NCI-H69 (cell line): ENCODE measurements at places on chromosomes 3 and 15.

DNA sequence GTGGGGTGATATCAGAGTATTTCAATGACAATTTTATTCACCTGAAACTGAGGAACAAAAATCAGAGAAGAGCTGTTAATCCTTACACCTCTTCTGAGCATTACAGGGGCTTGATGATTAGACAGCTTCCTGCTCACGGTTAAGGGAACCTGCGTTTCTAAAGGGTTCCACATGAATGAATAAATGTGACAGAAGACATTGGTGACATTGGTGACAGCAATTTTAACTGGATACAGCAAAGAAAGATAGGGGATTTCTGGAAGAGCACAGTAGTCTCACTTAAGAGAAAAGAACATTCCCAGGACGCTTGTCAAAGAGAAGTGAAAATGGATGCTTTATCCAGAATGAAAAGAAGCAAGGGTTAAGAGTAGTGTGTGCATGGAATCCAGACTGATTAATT is 235.9 kb upstream of the CNTN3 start:
- no peak for DNase-seq

DNA sequence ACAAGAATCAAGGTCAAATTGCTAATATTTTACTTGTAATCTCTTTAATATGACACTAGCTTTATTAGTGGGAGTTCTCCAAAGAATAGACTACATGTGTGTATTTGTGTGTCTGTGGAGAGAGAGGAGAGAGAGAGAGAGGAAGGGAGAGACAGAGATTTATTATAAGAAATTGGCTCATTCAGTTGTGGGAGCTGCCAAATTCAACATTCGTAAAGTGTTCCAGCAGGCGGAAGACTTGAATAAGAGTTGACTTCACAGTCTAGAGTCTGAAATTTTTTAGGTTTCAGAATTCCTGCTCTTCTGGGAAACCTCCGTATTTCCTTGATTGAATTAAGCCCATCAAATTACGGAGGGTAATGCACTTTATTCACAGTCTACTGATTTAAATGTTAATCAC is 4.7 kb upstream of the CLDN1 start:
- no peak for DNase-seq

- DNase-seq: peak; percentile 22
These were observed 101.9 kb upstream of the ICE2 start for GRCh38 chr15:60580650-60581376.

DNA sequence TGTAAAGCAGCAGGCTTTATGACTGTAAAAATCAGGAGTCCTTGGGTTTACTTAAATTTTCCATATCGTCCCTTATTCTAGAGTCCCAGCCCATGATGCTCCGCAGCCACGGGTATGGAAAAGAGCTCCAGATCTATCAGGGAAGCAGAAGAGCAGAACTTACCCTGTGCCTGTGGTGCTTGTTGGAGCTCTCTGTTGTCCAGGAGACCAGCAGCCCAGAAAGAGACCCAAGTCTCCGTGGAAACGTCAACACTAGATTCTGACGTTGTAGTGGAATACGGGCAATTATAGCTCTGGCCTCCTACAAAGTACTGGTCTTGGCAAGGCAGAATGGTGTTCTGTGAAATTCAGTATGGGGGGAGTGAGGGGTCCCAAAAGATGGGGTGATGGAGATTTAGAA is 2.0 kb downstream of the GMNC start:
- DNase-seq: no peak

DNA sequence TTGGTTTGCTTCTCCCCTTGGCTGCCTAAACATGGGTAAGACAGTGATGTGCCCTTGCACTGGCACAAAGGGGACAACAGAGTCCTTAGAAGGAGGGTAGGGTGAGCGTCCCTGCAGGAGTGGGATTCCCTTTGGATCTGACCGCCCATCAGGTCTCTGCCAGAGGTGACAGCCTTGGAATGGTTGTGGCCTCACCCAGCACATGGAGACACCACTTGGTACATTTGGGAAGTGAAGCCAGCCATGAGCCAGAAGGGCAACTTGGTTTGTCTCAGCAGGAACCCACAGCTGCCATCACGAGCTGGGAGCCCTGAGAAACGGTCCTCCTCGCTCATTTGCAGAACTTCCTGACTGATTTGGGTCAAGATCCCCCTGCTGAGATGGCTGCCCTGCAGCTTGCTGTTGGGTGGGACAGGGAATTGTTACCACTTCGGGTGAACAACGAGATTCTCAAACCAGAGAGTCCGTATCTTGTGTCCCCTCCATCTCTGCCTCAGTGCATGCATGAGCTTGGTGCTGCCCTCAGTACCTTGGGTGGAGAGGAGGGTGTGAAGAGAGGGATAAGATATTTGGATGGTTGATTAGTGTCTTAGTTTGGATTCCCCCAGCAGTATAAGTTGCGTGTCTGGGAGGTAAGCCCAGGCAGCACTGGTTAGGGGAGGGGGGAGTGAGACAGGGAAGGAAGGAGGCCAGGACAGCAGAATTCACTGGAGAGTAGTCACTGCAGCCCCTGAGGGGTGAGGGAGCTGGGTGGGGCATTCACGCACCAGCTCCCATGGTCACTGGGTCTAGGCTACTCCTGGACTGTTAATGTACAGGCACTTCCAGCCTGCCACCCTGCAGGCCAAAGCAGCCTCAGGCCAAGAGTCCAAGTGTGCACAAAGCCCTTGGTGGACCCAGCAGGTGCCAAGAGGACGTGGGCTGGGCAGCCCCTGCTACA is 168.8 kb upstream of the TOPAZ1 start:
- no peak for DNase-seq

- no peak for DNase-seq
These were observed 130.2 kb upstream of the SGO1 start for GRCh38 chr3:20316238-20316637.

DNA sequence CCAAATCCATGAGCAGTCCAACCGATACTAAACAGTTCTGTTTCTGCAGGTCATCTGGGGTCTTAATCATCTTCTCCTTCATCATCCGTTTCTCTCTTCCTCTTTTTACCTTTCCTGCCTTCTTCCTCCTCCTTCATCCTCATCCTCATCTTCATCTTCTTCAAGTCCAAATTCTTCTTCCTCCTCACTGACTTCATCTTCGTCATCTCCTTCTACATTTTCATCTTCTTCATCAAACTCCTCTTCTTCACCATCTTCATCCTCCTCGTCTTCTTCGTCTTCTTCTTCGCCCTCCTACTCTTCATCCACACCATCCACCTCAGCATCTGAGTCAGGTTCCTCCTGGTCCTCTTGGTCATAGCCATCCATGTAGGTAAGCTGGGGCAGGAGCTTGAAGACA is 14.2 kb upstream of the COMMD4 start:
- no peak for DNase-seq

- no peak for DNase-seq
These were observed 300.3 kb downstream of the GABRG3 start for GRCh38 chr15:27271258-27271657.

DNA sequence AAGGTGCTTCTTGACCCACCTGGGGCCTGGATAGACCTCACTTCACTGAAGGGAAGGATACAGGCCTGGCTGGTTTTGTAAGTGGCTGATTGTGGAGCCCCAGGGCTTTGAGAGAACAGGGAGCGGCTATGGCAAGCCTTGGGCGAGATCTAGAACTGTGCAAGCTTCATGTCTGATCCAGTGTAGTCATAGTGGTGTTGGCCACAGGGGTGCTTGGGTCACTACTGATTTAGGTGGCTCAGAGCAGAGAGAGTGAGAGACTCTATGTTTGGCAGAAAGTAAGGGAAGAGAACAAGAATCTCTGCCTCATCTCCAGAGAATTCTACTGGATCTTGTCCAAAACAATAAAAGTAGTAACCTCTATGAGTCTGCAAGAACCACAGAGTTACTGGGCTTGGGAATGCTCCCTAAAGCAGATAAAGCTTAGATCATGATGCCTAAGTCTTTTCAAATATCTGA is 394.2 kb upstream of the EPHA3 start:
- no peak for DNase-seq

DNA sequence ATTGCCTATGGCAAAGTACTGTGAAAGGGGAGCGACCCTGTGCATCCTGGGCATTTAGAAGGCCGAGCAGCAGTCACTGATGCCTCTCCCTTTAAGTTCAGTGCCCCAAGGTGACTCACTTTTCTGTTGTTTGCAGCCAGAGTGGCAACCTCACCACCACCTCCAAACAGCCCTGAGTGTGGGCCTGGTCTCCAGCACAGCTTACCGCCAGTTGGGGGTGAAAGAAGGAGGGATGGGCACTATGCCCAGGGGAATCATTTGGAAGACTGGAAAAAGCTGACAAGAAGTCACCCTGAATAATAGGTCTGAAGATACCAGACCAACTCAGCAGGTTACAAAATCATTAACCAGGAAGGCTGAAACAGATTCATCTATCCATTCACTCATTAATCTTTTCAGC is 571.8 kb downstream of the EPHB1 start:
- no peak for DNase-seq

DNA sequence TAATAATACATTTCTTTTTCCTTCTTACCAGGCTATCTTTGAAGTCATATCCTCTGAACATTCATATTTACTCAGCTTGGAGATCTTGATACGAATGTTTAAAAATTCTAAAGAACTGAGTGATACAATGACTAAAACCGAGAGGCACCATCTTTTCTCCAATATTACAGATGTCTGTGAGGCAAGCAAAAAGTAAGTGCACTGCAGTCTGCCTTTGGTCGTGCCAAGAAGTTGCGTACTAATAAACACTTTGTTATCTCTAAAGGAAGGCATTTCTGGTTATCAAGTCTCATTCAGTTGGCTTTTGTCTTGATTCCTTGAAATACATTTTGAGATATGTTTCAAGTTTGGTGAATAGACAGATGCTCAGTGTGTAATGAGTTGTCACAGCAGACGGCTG is 31.6 kb downstream of the ARHGEF26 start:
- no peak for DNase-seq

DNA sequence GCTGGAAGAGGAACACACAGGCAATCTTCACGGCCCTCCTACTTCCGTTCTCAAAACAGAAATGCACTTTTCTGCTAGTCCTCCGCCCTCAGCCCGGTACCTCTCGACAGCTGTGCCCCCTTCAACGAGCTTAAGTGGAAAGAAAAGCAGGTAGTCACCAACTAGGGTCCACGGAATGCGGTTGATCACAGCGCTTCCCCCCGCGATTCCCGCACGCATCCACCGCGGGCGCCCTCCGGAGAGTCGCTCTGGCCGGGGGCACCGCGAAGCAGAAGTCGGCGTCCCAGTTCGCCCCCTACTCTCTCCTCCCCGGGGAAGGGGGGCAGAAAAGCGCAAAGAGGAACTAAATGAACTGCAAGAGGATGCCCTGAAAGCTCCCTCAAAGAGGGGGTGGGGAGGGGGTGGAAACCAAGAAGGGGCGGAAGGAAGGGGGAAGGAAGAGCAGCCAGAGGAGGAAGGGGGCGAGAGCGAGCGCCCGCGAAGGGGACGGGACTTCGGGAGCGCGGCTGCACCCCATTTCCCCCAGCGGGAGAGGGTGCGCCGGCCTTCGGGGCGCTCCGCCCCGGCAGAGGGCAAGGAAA is 738 bp downstream of the ACAP2 start:
- DNase-seq: peak; percentile 80
